ENCODE measurements at places on chromosomes 11 and 22.
A peak's percentile ranks its signal among the peaks of the same experiment; 100 is the strongest.

- DNase-seq: no peak
These were observed 191.2 kb upstream of the TBCEL start for GRCh38 chr11:120832481-120833238.

DNA sequence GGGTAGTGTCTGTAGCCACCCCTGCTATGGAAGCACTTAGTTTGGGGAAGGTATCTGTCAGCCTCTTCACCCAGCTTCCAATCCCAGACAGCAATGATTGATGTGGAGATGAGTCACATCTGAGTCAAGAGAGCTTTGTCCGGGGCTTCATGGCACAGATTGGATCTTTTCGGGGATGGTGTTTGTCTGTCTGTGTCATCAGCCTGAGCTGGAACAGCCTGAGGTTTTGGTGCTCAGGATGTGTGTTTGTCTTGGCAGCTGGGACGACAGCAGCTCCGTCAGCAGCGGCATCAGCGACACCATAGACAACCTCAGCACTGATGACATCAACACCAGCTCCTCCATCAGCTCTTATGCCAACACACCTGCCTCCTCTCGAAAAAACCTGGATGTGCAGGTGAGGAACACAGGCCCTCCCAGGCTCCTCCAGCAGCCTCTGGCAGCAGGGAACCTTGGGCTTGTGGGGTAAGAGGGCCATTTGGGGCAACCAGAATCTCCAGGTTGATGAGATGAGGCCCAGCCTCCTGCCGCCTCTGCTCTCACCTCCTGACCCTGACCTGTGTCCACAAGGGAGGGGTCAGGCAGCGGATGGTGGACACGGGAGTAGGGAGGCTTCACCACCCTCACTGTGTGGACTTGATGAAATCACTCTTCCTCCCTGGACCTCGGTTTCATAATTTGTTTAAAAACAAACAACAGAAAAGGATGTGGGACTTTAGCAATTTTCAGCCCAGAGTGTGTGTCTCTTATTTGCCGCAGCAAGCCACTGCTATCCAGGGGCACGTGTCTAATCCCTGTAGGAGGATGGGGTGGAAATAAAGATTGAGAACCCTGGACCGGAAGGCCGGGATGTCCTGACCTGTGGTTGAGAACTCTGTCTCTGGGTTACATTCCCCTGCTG is 124.3 kb downstream of the DBX1 start:
- no peak for DNase-seq

DNA sequence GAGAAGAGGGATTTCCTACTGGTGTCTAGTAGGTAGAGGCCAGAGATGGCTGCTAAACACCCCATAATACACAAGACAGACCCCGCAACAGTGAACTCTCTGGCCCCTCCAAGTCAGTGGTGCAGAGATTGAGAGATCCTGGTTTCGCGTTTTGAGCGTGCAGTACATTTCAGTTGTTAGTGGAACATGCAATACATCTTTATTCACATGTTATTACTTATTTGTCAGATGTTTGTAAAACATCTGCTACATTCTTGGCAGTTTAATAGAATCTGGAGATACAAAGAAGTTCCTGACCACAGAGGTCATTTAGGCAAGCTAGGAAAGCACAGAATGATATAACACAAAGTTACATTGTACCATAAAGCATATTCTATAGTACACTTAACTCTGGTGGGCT is 41.5 kb downstream of the ST3GAL4 start:
- no peak for DNase-seq

GRCh38 chr11:1837171-1838076 is 1.4 kb upstream of the TNNI2 start:
- peak; percentile 74 for DNase-seq

DNA sequence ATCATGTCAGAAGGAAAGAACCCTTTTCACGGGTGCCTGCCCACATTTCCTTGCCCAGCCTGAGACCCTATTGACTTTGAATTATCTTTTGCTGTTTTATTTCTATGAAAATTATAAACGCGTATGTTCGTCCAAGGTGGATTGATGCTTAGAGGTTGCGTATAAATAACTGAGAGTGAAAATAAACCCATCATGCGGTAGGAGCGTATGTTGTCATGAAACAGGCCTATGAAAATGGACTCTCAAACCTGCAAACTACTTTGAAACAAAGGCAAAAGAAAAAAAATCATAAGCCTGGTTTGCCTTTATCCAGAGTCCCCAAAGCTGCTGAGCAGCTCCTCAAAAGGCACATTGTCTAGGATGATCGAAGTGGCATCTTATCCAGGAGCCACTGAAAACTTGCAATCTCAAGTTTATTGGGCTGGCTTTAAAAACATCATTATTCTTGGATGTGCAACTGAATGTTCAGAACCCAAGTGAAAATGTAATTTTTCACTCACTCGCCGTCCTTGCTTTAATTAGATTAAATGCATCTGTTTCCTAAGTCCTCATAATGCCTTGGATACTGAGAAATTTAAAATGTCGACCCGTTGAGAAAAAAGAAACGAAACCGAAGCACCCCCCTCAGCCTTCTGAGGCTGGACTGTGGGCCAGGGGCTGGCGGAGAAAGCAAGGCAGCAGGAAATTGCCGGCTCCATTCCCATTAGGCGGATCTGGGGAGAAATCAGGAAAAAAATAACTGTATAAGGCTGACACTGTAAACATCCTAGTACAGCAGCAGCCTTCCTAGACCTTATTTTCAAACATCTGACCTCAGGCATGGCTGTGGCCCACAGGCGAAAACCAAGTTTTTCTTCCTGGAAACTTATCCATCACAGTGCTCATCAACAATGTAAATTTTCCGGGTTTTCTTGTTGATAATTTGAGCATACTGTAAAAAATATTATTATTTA is 82.9 kb upstream of the PPARA start:
- DNase-seq: no peak

DNA sequence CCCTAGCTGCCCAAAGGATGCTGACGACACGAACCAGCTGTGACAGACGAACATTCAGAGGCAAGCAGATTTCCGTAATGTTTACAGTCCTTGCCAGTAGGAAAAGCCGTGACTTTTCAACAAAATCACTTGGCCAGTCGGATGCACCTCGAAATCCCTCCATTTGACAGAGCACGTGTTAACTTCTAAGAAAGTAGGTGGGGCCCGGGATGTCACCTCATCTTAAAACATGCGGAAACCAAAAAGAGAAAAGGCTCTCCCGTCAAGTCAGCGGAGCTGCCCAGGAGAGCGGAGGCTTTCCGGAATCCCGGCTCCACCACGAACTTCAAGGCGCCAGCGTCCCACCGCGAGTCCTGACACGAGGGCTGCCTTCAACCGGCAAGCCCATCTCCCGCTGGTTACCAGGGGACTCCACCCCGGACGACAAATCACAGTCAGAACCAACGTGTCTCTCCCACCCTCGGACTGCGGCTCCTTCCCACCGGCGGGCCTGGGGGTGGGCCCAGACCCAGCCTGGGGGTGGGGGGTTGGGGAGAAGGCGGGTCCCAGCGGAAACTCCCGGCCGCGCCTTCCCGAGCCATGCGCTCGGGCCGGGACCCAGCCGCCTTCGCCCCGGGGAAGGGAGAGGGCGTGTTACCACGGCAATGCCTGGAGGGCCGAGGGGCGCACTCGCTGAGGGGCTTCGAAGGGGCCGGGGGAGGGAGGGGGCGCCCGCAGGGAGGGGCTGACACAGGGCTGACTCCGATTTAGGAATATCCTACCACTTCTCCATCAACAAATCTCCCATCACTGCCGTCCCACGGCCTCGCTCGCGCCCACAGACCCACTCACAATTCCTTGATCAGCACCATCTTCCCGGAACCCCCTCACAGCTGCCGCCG is 475 bp downstream of the PITPNB start:
- DNase-seq: peak; percentile 18

DNA sequence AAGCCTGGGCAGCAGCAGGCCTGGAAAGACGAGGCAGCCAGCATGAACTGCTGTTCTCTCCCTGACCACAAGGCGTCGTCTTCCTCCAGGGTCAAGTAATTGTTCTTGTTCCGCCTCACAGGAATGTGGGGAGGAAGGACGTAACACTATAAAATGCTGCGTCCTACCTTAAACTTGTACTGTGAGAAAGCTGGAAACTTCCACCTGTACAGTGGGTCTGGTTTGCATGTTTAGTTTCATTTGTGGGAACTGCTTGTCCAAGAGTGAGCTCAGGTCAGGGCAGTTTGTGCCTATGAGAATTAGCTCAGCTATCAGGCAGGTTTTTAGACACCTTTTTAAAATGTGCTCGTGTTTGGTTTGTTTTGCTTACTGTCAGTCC is 55.2 kb downstream of the PANX1 start:
- no peak for DNase-seq

GRCh38 chr22:28054819-28055208 is 135.8 kb upstream of the PITPNB start:
- DNase-seq: no peak
